ENCODE measurements at places on chromosomes 2 and 18. TPM values are rescaled to one million over a fixed set of nuclear protein-coding genes. Genes with fewer than 3 reads are reported as not detected.

- no peak for DNase-seq
These were observed 47.4 kb downstream of the GREB1 start for GRCh38 chr2:11581124-11581796.

DNA sequence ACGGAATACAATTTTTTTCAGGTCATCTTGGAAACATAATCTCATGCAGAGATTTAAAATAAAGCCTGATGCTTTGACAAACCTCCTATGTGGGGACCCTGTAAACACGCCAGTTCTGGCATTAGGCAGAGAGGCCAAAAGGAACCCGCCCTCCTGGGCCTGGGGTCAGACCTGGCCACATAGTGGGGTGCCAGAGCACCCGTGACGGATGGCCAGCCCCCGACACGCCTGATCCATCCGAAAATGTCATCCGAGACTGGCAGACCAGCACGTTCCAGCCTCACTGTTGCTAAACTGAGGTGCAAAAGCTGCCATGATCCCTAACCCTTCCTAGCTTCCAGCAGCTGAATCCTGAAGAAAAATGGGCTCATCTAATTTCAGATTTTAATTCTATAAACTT is 222.6 kb upstream of the SALL3 start:
- no peak for DNase-seq

GRCh38 chr2:120863146-120863545 is 127.5 kb downstream of the GLI2 start:
- no peak for DNase-seq

DNA sequence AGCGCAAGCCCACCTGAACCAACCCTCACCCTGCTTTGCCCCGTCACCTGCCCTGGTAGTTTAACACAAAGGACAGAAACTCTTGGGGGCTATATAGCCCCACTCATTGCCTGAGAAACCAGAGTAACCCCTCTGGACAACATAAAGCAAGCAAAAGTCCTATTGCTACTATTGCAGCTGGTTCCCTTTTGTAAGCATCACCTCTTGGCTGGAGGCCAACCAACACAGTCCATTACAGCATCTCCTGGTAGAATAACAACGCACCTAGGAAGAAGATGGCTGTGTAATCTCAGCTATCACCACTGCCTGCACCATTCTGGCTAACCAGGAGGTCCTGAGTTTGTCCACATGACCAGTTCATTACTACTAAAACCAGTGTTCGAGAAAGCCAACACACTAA is 36.4 kb downstream of the FLACC1 start:
- no peak for DNase-seq

The FEV gene
- not detected for total RNA-seq

The COX7A2L gene
- total RNA-seq = 212 TPM

- DNase-seq = peak; percentile 92
These were observed 11.5 kb downstream of the TEX44 start for GRCh38 chr2:231604101-231604684.

The GPATCH11 gene
- 5.7 TPM for total RNA-seq

Data from neural progenitor cell (in vitro differentiated cells).